ENCODE measurements at places on chromosomes 3 and 15.

DNA sequence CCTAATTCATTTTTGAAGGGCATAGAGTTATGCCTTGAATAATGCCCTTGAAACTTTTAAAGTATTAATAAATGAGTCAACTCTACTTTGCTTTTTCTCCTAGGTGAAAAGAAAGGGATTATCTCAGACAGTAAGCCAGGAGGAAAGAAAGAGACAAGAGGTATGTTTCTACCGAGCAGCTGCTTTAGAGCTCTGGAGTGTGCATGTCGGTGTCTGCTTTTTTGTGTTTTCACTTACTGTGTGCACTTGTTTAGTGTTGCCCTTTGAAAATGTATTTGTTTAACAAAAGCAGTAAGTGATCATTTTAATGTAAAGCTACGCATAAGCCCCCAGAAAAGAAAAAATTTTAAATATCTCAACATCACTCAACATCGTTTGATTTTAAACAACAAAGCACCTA lies 28.1 kb downstream of the ARHGEF26 start:
- no peak for DNase-seq

GRCh38 chr3:155690921-155691320 lies 54.0 kb downstream of the PLCH1 start:
- no peak for DNase-seq

- no peak for DNase-seq
Observed at GRCh38 chr3:28268989-28269388, 27.6 kb downstream of the CMC1 start.

GRCh38 chr3:125351814-125352456 lies 23.2 kb downstream of the ZNF148 start:
- no peak for DNase-seq

DNA sequence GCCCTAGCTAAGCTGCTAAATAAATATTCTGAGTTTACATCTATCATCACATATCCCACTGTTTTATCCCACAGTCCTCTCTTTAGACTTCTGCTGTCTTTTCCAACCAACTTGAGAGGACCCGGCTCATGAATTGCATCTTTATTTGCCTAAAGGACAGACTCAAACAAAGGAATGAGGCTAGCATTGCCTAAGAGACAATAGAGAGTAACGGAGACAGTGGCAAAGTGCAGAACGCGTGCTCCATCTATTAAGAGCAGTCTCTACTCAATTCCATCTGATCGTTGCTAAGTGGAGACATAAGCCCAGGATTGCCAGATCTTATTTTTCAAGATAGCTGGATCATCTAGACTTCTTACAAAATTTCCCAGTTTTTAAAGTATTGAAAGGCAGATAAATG lies 2.3 kb downstream of the ADAMTSL3 start:
- DNase-seq: no peak

GRCh38 chr3:62795978-62796657 lies 79.1 kb downstream of the CADPS start:
- DNase-seq: no peak

DNA sequence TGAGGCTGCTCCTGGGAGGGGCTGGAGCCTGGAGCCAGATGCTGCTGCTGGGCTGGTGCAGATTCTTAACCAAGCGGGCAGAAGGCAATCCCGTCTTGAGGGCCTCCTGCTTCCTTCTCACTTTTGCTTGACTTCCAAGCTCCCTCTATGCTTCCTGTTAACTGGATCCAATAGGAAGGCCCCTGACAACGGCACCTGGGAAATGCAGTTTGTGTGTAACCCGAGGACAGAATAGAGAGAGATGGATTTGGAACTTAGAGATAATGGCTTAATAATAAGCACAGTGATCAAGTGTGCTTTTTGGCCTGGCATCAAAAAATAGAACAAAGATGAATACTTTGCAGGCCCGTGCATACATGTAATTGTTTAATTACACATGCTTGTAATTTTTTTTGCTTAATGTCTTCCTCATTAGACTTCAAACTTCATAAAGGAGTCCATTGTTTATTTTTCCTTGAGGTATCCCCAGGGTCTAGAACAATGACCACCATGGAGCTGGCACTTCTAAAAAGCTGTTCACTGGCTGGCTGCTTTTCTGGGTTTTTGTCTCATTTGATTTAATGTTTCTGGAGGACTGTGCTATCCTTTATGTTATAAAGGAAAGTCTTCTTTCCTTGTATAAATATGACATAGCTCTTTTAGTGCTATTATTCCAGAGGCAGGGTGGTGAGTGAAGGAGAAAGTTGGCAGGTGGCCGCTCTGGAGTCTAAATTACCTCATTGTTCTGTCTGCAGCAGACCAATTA lies 63.3 kb upstream of the MITF start:
- no peak for DNase-seq

GRCh38 chr3:104245261-104245660 lies 1121.4 kb upstream of the ALCAM start:
- DNase-seq: no peak

DNA sequence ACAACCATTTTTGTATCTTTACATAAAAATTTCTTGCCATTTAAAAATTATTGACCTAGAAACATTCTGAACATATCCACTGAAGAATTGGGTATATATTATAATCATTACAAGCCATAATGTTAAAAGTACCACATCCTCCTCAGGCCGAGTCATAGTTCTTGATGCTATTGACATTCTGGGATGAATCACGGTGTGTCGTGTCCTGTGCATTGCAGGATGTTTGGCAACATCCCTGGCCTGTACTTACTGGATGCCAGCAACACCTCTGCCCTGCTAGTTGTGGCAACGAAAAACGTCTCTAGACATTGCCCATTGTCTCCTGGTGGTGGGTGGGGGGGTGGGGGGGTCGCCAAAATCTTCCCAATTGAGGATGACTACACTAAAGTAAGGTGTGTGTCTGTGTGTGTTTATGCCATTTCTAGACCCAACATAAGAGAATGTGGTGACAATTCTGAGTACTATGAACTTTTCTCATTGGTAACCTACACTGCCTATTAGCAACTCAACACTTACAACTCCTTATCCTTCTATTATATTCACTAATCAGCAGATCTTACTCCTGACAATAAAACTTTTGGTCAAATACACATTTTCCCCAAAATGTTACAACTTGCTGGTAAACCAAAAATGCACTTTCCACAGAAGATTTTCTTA lies 471.6 kb downstream of the FOXP1 start:
- DNase-seq: no peak

GRCh38 chr3:2206536-2206935 lies 107.9 kb downstream of the CNTN4 start:
- no peak for DNase-seq

GRCh38 chr3:94611596-94611995 lies 548.7 kb downstream of the NSUN3 start:
- DNase-seq: no peak

DNA sequence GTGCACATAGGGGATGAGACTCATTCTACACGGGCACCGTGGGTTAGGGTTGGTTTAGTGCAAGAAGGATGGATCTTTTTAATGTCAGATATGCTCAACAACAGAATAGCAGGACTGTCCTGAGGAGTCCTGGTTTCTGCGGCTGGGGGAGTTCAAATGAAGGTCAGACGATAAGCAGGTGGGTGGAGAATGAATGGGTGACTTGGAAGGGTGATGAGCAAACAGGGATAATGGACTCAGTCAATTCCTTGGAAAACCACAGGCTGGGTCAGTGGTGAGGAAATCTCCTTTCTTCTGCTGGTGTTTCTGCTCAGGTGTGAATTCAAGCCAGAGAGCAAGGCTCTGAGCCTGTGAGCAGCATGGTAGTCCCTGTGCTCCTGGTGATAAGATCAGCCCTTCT lies 59.9 kb downstream of the MESD start:
- no peak for DNase-seq

DNA sequence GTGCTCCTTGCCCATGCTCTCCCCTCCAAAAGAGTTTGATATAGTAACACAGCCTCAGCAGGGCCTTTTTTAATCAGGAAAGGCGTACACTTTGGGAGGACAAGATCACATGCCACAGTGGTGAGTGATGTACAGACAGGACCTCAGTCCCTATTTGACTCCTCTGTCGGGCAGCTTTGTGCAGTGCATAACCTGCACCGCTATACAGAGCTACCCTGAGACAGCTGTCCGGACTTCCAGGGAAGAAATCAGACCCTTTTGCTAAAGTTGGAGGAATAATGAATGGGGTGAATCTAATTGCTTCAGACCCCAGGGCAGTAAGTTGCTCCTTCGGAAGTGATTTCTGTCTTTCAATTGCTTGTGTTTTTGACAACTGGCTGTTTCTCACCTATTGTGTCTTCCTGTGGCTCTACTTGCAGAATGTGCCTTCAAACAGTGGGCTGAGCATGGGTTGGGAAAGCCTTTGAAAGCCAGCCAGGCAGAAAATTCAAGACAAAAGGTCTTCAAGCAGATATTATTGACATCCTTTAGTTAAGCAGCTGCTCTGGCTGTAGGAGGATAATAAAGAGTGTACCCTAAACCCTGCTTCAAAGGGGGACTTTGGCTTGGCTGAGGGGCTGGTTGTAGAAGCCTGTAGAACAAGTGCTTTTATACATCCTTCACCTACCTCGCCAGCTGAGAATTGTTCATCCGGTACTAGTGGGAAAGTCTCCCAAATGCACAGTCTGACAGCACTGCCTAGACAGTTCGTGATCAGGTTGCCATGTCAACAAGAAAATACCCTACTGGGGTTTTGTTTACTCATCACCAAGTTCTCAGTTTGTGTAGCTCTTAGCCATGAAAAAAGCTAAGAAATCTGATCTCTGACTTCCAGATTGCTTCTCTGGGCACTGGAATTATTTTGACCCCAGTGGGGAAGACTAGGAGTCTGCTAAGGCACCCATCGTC lies 35.1 kb downstream of the SNTN start:
- no peak for DNase-seq

GRCh38 chr3:115670911-115671310 lies 47.6 kb downstream of the GAP43 start:
- no peak for DNase-seq

- DNase-seq: no peak
Observed at GRCh38 chr3:172647080-172647479, 63.8 kb downstream of the NCEH1 start.

DNA sequence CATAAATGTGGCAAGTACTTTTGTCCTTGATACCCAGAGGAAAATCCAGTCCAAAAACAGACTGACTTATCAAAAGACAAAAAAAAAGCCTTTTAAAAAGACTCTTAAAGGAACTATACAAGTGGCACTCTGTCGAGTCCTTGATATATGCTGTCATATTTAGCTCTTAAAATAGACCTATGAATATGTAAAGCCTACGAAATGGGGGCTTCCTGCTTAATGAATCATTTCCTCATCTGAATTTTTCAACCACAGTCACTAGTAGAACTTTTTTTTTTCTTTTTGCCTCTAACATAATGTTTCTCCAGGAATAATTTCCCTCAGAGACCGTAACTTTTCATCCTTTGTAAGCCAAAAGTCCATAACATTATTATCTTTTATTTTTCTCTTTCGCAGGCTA lies 95.8 kb downstream of the P3H2 start:
- no peak for DNase-seq

DNA sequence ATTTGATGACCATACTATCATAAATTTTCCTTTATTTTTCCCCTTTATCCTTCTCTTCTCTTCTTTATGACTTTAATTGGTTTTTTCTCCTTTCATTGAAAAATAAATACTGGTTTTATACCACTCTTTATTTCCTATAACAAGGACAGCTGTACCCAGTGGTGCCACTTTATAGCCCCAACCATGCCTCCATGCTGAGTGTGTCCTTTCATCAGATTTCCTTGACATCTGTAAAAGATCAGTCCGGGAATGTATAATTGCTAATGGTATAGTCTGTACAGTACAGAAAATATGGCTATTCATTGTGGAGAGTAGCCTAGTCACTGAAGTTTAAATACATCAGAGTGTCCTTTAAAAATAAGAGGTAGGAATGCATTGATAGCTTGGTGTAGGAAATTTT lies 74.6 kb downstream of the EPHA3 start:
- DNase-seq: no peak

DNA sequence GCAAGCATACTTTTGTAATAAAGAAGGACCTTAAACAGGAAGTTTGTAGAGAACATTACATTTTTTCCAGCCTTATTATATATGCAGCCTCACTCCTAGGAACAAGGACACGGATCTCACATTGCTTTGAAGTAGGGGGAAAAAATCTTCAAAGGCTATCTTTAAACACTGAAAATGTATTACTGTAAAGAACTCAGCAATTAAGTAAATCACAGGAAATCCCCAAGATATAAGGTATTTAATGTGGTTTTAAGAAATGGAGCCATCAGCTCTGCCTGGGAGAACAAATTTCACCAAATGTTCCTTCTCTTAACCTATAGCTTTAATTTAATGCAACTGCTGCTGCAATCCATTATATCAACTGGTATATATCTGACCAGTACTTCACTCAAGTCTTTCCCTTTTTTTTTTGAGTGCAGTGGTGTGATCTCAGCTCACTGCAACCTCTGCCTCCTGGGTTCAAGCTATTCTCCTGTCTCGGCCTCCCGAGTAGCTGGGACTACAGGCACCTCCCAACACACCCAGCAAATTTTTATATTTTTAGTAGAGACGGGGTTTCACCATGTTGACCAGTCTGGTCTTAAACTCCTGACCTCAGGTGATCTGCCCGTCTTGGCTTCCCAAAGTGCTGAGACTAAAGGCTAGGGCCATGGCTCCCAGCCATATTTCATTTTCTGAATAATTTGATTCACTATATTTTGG lies 2.8 kb downstream of the BTLA start:
- no peak for DNase-seq

DNA sequence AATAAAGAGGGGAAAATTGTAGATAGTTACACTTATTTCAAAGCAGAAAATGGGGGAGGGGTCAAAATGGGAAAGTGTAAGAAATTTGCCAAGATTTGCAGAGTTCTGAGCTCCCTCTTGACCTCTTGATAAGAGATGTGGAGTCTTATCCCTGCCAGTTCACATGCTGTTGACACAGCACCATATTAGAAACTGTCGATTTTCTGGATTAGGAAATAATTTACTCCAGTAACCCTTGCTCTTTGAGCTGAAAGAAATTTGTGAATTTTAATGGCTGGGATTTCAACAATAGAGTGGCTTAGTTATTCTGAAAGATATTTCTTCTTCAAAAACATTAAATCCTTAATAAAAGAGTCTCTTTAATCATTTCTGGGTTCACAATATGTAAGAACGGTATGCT lies 306.2 kb upstream of the CNTN4 start:
- DNase-seq: no peak

- DNase-seq: no peak
Observed at GRCh38 chr3:3170998-3171397, 8.5 kb downstream of the CRBN start.

DNA sequence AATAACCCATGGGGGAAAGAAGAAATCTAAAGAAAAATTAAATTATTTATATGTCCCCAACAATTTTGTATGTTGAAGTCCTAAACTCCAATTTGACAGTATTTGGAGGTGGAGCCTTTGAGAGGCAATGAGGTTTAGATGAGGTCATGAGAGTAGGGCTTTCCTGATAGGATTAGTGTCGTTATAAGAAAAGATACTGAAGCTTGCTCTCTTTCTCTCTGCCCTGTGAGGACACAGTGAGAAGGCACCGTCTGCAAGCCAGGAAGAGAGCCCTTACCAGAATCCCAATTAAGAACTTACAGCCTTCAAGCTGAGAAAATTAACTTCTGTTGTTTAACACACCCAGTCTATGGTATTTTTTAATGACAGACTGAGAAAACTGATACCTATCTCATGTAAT lies 16.1 kb upstream of the OR5AC2 start:
- DNase-seq: no peak

- peak; percentile 45 for DNase-seq
Observed at GRCh38 chr15:67134067-67134838, 68.9 kb downstream of the SMAD3 start.

GRCh38 chr3:18501679-18502343 lies 76.7 kb upstream of the SATB1 start:
- no peak for DNase-seq

- DNase-seq: no peak
Observed at GRCh38 chr15:67505675-67506572, 15.0 kb upstream of the C15orf61 start.
